ENCODE measurements at places on chromosomes 5 and 9. TPM values are rescaled to one million over a fixed set of nuclear protein-coding genes. Genes with fewer than 3 reads are reported as not detected.

The ADCY2 gene
- total RNA-seq, result not detected

The FOXD4L5 gene
- 0.09 TPM for total RNA-seq

The JMY gene
- 11.3 TPM for total RNA-seq

The RLN1 gene
- total RNA-seq, result not detected

The NTRK2 gene
- total RNA-seq, result under 0.01 TPM

The SH3GL2 gene
- total RNA-seq, result not detected

The SLC25A2 gene
- 0.30 TPM for total RNA-seq

The ENTR1 gene
- total RNA-seq, result 46.5 TPM

The GDNF gene
- 1.2 TPM for total RNA-seq

The ZNF618 gene
- total RNA-seq, result 13.5 TPM

The CYLC2 gene
- total RNA-seq, result not detected

The PHF24 gene
- 0.30 TPM for total RNA-seq

All from smooth muscle cell of the umbilical artery (primary cell).